ENCODE measurements at places on chromosomes 2 and 18.
A peak's percentile ranks its signal among the peaks of the same experiment; 100 is the strongest.

DNA sequence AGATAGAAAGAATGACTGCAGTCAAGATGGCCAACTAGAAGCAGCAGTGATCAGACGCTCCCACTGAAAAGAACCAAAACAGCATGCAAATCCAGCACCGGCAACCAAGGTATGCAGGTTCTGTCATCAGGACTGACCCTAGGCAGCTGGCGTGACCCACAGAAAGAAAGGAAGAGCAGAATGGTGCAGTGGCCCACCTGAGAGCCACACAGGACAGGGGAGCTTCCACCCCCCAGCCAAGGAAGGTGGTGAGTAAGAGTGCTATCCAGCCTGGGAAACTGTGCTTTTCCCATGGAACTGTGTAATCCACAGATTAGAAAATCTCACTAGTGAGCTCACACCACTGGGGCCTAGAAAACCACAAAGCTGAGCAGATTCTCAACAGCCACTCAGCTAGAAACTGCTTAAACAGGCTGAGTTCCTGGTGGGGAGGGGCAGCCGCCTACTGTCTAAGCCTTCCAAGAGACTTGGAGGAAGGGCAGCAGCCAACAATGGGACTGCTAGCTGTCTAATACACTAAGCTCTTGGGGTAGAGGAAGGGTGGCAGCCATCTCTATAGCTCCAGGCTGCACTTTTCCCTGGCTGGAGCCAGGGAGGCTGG is 127.9 kb downstream of the EVA1A start:
- DNase-seq = no peak

DNA sequence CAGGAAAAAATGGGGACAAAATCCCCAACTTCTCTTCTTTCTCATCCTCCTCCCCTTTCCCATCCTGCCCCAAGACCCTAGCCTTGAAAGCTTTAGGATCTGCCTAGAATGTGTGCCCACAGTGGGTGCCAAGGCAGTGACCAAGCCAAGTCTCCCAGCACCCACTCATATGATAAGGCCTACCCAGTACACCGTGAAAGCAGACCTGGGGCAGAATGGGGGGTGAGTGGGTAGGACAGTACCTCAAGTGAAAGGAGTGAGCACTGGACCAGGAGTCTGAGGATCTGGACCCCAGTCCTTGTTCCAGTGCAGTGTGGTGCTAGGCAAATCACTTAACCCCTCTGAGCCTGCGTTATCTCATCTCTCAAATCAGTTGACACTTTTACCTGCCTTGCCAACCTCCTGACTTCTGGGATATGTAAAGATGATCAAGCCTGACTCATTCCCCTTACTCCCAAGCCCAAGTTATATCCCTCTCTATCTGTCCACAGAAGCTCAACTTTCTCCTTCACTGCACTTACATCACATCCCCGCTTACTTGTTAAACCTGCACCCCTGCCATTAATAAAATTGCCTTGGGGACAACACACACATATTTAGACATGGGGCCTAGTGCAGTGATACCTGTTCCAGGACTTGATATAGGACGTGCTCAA is 109.7 kb downstream of the ATL2 start:
- no peak for DNase-seq

GRCh38 chr2:29309090-29310029 is 194.1 kb downstream of the CLIP4 start:
- DNase-seq = peak; percentile 12

- no peak for DNase-seq
Measured at GRCh38 chr2:75390169-75390568, 170.6 kb downstream of the EVA1A start.

DNA sequence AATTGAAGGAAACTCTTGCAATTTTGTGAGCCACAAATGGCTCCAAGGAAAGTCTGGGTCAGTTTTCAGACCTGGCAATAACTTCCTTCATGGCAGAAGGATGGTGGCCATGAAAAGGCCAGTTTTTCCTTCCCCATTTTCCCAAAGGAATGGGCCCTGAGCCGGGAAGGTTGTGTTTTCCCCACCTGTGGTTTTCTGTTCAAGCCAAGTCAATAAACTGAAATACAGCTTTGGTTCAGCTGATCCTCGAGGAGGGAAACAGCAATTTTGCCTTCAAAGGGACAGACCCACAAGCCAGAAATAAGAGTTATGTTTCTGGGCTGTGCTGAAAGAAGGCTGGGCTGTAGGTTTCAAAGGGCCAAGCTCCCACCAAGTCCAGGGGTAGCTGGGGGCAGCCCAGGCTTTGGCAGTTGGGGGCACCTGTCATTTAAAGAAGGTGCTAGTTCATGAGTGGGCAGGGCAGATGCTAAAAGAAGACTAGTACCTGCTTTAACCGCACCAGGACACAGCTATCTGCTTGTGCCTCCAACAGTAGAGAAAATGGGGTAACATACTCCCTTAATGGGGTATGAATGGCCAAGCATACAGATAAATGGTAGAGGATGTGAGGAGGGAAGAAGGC is 97.0 kb downstream of the TTC32 start:
- DNase-seq = no peak

DNA sequence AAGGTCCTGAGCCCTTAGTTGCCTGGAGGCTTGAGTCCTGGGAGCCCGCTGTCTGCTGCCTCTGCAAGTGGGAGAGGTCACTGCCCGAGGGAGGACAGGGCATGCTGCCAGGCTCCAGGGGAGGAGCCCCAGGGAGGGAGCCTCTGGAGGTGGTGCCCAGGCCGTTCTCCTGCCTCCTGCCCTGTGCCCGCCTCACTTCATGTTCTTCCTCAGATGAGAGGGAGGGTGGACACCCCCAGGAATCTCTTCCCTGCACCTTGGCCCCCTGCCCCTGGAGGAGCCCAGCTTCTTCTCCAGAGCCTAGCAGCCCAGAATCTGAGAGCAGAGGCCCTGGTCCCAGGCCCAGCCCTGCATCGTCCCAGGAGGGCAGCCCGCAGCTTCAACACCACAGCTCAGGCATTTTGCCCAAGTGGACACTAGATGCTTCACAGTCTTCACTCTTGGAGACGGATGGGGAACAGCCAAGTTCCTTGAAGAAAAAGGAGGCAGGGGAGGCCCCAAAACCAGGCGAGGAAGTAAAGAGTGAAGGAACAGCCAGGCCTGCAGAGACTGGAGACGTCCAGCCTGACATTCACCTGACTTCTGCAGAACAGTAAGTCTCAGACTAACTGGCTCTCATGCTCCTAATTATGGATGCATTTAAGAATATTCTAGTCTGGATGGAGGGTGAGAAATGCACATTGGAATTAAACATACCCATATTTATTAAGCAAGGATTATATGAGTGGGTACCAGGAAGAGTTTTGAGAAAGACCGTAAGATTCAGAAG is 12.1 kb downstream of the PSD4 start:
- no peak for DNase-seq

DNA sequence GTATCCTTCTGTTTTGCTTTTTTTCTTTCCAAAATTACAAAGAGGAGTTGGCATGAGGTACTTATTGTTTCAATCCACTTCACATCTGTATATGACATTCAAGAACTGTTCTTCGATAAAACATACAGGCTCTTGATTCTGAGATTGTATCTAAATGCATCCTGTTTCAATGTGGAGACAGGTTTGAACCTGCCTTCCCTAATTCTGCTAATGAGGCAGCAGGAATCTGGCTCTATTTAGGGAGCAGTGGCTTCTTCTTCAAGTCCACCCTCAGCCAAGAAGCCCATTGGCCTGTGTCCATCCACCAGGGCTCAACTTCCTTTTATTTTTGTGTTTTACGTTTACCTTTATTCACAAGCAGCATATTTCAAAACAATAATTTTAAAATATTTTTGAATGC is 84.8 kb upstream of the PIK3C3 start:
- DNase-seq = no peak

DNA sequence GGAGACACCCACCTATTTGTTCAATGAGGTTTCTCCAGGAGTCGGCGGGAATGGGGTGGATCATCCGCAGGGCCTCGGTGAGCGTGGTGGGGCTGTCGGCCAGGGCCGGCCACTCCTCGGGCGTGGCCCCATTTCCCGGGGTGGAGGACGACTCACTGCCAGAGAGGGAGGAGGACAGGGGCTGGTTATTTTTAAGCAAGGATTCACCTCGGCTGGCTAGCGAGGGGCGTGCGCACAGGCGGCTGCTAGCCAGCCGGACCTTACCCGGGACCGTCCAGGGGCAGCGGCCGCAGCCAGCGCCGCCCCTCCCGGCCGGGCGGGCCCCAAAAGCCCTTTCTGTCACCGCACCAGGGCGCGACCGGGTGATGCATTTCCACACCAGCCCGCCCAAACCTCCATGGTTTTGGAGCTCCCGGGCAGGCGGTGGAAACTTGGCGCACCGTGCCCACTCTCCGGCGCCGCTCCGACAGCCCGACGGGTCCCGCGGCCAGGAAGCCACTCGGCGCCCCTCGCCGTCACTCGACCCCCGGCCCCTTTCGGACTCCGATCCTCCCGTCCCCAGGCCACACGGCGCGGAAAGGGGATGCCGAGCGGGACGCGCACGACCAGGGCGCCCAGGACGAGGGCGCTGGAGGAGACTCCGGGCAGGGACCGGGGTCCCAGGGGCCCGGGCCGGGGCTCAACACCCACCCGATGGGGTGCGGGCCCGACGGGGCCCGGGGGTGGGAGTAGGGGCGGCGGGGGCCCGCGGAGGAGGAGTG is 57.1 kb downstream of the SNORC start:
- no peak for DNase-seq

DNA sequence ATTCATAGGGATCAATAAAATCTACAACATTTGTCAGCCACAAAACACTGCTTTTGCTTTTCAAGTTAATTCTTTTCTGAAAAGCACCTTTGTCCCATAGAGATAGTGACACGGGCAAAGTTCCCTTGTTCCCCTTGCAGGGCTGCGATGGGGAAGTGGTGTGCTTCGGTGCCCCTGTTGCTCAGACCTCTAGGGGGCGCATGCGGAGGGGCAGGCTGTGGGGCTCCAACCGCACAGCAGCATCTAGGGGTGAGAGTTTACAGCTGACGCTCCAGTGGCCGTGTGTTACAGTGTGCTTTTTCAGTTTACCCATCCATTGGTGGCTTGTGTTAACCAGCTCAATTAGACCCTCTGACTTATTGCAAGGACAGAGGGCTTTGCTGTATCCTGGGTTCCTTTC is 1432.2 kb upstream of the ACVR2A start:
- no peak for DNase-seq

GRCh38 chr2:24123195-24123921 is at the start of the genes FAM228B and PFN4:
Gene FAM228B (plus strand): TSS chr2:24123469. CDS start chr2:24124362, 893 bp downstream.
Gene PFN4 (minus strand): TSS chr2:24123334. CDS start chr2:24122535, 799 bp downstream.
- peak; percentile 47 for DNase-seq

- DNase-seq = no peak
Measured at GRCh38 chr2:105409717-105410116, 10.9 kb upstream of the FHL2 start.

DNA sequence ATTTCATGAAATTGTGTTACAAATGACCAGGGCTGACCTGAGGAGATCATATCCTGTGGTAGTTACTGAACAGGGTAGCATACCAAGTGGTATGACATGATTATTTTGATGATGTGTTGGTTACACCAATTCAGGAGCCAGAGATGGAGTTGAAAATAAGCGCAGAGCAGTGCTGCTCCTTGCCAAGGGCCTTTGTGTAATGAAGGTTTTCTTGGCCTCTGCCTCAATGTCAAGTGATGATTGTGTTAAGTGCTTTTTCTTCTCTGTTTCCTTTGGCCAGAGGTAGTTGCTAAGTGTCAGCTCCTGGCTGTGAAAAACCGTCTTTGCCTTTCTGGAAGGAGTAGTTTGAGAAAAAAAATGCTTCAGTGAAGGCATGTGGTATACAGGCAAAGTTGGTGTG is 131.2 kb downstream of the CERS6 start:
- no peak for DNase-seq

GRCh38 chr18:79393635-79394533 is 1.8 kb upstream of the NFATC1 start:
- DNase-seq = no peak

- no peak for DNase-seq
Measured at GRCh38 chr2:128642316-128642715, 323.6 kb upstream of the HS6ST1 start.

- DNase-seq = no peak
Measured at GRCh38 chr2:130762910-130763385, 7.6 kb downstream of the AMER3 start.

DNA sequence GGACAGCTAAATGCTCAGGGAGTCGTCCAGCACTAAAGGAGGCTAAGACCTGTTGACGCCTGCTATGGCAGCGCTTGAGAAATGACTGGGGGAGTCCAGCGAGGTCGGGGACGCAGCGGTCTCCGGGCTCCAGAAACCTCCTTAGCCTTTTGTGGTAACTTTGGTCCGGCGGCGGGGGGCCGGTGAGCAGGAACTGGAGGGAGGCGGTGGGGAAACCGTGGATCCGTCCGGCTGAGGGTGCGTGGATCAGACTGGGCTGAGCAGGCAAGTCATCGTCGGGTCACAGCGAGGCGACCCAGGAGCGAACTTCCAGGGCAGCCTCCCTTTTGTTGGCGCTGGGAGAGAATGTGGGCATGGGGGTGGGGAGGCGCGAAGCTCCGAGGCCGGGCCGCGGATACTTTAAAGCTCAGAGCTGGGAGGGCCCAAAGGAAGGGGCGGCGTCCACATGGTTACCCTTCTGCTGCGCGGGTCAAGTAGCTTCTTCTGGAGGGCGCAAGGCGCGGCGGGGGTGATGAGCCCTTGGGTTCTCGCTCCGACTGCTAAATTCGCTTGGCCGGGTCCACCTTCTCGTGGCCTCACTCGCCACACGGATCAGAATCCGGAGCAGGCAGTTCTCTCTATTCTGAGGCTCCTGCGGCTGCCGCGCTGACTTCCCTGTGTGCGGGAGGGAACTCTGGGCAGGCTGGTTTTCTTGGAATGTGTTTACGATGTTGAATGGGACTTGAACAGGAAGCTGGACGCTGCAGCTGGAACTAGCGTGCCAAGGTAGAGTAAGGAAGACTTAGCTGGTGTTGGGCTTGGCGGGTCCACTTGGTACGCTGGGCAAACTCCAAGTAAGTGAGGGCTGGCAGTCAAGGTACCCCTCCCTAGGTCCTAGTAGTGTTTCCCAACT is 920 bp downstream of the GULP1 start:
- no peak for DNase-seq

DNA sequence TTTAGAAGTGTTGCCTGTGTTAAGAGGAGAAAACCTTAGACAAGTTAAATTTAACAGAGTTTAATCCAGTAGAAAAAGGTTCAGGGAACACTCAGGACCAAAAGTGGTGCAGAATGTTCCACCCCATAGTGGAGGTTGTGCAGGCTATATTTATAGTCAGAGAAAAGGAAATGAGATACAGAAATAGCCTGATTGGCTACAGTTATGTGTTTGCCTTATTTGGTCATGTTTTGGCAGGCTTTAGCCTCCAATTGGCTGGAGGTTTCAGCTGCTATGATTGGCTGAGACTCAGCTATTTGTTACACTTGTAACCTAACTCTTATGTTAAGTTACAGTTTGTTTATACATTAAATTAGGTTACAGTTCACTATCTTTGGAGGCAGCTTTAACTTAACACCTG is 4.2 kb downstream of the STAMBP start:
- DNase-seq = no peak
